ENCODE measurements at places on chromosomes 3 and 15.

DNA sequence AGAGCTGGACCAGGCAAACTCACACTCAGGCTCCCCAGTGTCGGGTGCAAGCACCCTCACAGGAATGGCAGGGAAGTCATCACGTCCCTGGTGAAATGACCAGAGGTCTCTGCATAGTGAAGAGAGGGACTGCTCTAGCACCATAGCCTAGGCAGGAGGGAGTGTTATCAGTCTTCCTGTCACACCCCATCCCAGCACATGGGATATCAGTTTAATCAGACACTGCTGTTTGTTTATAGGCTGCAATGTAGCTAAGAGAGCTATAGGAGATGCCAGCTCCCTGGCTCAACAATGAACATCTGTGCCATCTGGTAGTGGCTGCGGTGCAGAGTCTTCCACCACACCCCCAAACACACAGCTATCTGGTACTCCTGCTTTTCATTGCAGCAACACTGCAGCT is 776.6 kb downstream of the ZNF385D start:
- DNase-seq = no peak

DNA sequence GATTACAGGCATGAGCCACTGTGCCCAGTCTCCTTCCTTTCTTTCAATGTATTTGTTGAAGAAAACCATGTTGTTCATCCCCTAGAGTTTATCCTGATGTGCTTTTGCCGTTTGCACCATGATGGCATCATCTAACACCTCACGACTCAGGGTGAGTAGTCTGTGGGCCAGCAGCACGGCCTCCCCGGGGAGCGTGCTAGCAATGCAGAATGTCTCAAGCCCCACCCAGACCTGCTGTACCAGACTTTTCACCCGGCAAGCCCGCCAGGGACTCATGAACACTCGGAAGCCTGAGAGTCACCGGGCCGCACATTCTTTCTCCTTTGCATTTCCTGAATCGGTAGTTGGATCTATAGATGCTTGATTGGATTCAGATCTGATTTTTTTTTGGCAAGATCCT is 64.6 kb downstream of the RPN1 start:
- DNase-seq = no peak

DNA sequence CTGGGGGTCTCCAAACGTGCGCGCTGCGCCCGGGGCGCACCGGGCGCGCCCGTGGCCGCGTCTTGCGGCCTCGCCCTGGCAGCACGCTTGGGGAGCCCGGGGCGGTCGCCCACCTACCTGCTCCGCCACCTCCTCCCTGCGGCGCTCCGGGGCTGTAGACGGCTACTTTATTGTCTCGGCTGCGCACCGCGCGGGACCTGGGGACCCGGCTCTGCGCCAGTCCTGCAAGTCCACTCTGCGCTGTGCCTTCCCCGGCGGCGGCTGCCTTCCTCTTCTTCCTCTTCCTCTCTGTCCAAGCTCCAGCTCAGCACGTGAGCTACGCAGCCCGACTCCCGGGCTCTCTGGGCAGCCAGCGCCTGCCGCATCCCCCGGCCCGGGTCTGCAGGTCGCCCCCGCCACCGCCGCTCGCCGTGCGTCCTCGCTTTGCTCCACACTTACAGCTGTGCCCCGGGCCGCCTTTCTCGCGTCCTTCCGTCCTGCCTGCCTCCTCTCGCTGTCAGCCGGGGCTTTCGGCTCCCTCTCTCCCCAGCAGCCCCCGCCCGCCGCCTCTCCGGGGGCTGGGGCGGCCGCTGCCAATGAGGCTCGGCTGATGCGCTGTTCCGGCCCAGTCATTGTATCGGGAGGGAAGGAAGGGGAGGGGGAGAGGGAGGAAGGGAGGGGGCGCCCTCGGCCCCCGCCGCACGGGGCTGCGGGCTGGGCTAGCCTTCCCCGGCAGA is 156.4 kb upstream of the FRMD4B start:
- DNase-seq = peak; percentile 81

- DNase-seq = no peak
These were observed 610.5 kb upstream of the ZNF385D start for GRCh38 chr3:22361521-22361920.

- DNase-seq = no peak
These were observed 94.6 kb upstream of the SNTN start for GRCh38 chr3:63557912-63558311.
